ENCODE measurements at places on chromosomes 5 and 9.

DNA sequence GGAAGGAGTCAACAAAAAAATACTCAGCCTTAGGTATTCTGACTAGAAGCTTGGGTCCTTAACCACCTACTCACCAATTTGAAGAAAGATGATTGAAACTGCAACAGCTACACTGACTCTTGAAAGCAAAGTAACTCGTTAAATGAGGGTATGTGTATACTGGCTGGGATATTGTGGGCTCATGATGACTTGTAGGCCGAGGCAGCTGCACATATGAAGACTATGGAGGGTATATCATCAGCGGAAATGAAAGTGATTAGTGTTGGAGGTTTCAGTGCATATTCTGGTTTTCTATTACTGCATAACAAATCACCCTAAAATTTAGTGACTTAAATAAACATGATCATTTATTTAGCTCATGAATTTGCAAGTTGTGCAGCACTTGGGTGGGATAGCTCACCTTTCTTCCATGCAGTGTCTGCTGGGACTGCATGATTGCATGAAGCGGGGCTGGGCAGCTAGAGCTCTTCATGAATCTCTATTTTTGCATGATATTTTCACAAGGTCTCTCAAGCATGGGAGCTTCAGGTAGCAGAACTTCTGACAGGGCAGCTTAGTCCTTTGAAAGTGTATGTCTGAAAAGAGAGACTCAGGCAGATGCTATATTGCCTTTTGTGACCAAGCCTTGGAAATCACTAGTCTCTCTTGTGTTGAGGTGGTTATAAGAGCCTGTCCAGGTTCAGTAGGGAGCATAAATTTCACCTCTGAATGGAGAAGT lies 96.1 kb upstream of the CDKN2B start:
- H3K4me3 ChIP-seq: no peak overlapping the region
- H3K27me3 ChIP-seq: no peaks in the 10 kb centered on the region
- H3K27ac ChIP-seq: no peak overlapping the region
- H3K36me3 ChIP-seq: no peaks in the 10 kb centered on the region
- peaks cover 27% of the 10 kb centered on the region for H3K4me1 ChIP-seq

DNA sequence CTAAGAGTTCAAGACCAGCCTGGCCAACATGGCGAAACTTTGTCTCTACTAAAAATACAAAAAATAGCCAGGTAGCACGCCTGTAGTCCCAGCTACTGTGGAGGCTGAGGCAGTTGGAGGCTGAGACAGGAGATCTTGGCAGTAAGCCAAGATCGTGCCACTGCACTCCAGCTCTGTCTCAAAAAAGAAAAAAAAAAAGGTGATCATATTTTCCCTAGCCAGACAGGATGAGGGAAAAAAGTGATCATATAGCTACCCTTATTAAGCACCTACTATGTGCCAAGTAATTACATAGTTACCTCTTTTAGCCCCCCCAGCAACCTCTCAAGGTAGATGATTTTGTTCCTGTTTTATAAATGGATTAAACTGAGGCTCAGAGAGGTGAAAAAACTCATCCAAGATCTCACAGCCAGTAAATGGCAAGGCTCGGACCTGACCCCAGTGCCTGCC lies 18.1 kb upstream of the RPL26L1 start:
- peaks cover 19% of the 10 kb centered on the region for H3K36me3 ChIP-seq
- H3K4me3 ChIP-seq: no peak overlapping the region
- no peaks in the 10 kb centered on the region for H3K4me1 ChIP-seq
- DNase-seq: no peak

- DNase-seq: no peak
- H3K4me3 ChIP-seq: no peak within 1 kb of the TSS
- H3K27me3 ChIP-seq: no peaks in the 10 kb centered on the region
- no peaks in the 10 kb centered on the region for H3K4me1 ChIP-seq
- no peak within 1 kb of the TSS for H3K27ac ChIP-seq
- H3K36me3 ChIP-seq: peaks cover 26% of the 10 kb centered on the region
These were observed at the start of gene INSYN2B for GRCh38 chr5:169980418-169981053. INSYN2B (minus strand) TSS chr5:169980495; CDS start chr5:169883898, 96,597 bp downstream.

- H3K4me1 ChIP-seq: no peaks in the 10 kb centered on the region
- no peaks in the 10 kb centered on the region for H3K27me3 ChIP-seq
- H3K27ac ChIP-seq: no peak overlapping the region
- no peak for DNase-seq
- no peaks in the 10 kb centered on the region for H3K36me3 ChIP-seq
- no peak overlapping the region for H3K4me3 ChIP-seq
These were observed 413.4 kb downstream of the TMEM38B start for GRCh38 chr9:106107716-106108115.

DNA sequence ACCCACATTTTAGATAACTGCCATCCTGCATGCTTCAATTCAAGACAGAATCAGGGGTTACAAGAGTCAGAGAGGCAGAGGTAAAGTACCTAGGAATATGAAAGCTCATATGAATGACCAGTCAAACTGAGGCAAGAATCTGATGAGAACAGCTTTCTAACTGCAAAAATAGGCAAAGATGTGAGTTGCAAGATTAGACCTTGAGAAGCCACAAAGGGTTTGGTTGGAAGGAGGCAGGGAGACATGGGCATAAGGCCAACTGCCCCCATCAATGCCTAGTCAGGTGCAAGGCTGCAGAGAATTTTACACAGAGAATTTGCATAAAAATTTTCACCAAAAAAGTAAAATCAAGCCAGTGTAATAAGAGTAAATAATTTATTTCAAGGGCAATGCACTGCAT lies 12.8 kb downstream of the FAM114A2 start:
- no peaks in the 10 kb centered on the region for H3K4me1 ChIP-seq
- no peaks in the 10 kb centered on the region for H3K27me3 ChIP-seq
- no peaks in the 10 kb centered on the region for H3K36me3 ChIP-seq
- DNase-seq: no peak
- H3K4me3 ChIP-seq: no peak overlapping the region

DNA sequence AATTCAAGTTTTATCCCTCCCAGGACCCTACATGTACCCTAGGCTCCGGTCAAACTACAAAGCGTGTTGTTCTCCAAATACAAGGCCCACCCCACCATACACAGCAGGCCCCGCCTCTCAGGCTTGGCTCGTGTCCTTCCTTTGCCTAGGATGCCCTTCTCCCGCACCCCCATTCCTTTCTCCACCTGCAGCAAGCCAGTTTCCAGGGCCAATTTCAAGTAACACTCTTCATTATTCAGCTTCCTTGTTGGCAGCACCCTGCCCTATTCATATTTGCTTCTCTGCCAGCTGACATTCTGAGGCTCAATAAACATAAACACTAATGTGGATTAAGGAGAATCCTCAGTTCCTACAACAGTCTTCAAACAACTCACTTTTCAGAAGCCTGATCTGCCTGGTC lies 31.7 kb downstream of the EPB41L4B start:
- no peak overlapping the region for H3K27ac ChIP-seq
- no peaks in the 10 kb centered on the region for H3K27me3 ChIP-seq
- H3K4me3 ChIP-seq: no peak overlapping the region
- no peaks in the 10 kb centered on the region for H3K4me1 ChIP-seq
- no peaks in the 10 kb centered on the region for H3K36me3 ChIP-seq

GRCh38 chr9:120650352-120650751 lies 63.9 kb downstream of the MEGF9 start:
- no peak overlapping the region for H3K4me3 ChIP-seq
- no peaks in the 10 kb centered on the region for H3K36me3 ChIP-seq
- no peaks in the 10 kb centered on the region for H3K27me3 ChIP-seq
- no peaks in the 10 kb centered on the region for H3K4me1 ChIP-seq

- H3K36me3 ChIP-seq: no peaks in the 10 kb centered on the region
- H3K4me1 ChIP-seq: peaks cover 5% of the 10 kb centered on the region
These were observed 72.5 kb upstream of the SLC1A1 start for GRCh38 chr9:4417578-4418325.

DNA sequence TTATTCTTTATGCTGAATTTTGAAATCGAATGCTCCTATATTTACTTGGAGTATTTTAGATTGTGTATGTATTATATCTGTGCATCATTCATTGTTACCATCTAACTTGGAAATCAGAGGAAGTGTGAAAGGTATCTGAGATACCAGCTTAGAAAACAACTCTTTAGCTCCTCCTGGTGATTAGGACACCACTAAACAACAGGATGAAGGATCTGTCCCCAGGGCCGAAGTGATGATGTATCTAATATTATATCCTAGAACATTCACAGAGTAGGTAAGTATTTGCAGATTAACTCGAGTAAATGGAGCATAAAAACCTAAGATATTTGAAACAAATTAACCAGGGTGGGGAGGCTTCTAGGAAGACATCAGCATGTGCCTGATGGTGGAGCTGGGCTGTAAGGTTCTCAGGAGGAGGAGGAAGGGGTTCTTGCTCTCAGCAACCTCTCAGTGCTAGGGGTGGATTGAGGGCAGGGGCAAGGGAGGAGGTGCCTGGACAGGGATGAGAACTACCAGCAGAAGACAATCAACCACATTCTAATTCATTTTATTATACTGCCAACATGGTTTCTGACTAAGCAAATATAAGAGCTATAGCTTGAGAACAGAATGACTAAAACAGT lies 2.6 kb upstream of the NFIL3 start:
- H3K4me1 ChIP-seq: peaks cover 36% of the 10 kb centered on the region
- no peak overlapping the region for H3K4me3 ChIP-seq
- no peak overlapping the region for H3K27ac ChIP-seq
- H3K27me3 ChIP-seq: no peaks in the 10 kb centered on the region
- no peak for DNase-seq

- H3K27ac ChIP-seq: no peak overlapping the region
- H3K36me3 ChIP-seq: no peaks in the 10 kb centered on the region
- no peak overlapping the region for H3K4me3 ChIP-seq
- H3K4me1 ChIP-seq: no peaks in the 10 kb centered on the region
- no peak for DNase-seq
These were observed 54.3 kb downstream of the MTX3 start for GRCh38 chr5:79936646-79937216.

GRCh38 chr5:14177634-14178033 lies 34.5 kb downstream of the TRIO start:
- no peaks in the 10 kb centered on the region for H3K27me3 ChIP-seq
- no peaks in the 10 kb centered on the region for H3K36me3 ChIP-seq
- H3K4me1 ChIP-seq: no peaks in the 10 kb centered on the region
- H3K27ac ChIP-seq: no peak overlapping the region
- no peak for DNase-seq

DNA sequence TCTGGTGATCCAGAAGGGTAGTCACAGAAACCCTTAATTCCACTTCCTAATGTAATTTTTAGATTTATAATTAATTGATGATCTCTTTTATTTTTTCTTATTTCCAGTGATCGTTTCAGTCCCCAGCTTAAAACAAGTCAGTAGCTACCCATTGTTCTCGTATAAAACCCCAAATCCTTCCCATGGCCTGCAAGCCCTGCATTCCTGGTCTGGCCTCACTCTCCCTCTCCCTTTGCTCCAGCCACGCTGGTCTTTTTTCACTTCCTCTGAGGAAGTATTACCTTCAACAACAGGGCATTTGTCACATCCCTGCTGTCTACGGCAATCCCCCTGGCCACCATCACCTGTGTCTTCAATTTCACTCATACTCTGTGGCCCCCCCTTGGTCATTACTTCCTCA lies 44.8 kb downstream of the ACOT12 start:
- no peak overlapping the region for H3K27ac ChIP-seq
- H3K27me3 ChIP-seq: no peaks in the 10 kb centered on the region
- H3K36me3 ChIP-seq: no peaks in the 10 kb centered on the region
- no peak for DNase-seq
- no peaks in the 10 kb centered on the region for H3K4me1 ChIP-seq

GRCh38 chr5:143582176-143582575 lies 178.7 kb upstream of the NR3C1 start:
- no peak overlapping the region for H3K27ac ChIP-seq
- H3K27me3 ChIP-seq: no peaks in the 10 kb centered on the region
- no peak overlapping the region for H3K4me3 ChIP-seq
- DNase-seq: no peak

GRCh38 chr5:83368319-83368718 lies 103.2 kb upstream of the VCAN start:
- no peak overlapping the region for H3K27ac ChIP-seq
- DNase-seq: no peak
- no peaks in the 10 kb centered on the region for H3K36me3 ChIP-seq
- H3K4me3 ChIP-seq: no peak overlapping the region
- no peaks in the 10 kb centered on the region for H3K4me1 ChIP-seq
- H3K27me3 ChIP-seq: no peaks in the 10 kb centered on the region
